Activated B cell treated with CpG ODN at 0.5 μM for 24 hours (primary cell): ENCODE measurements at places on chromosomes 13 and 19. TPM values are rescaled to one million over a fixed set of nuclear protein-coding genes. Genes with fewer than 3 reads are reported as not detected.

CERS1 gene
- total RNA-seq, result not detected in 2 replicates

ZNF99 gene
- total RNA-seq, result 0.07 and 0.10 TPM in 2 replicates

BRME1 gene
- total RNA-seq, result 1.2 and 2.0 TPM in 2 replicates

MEIOSIN gene
- total RNA-seq, result not detected in 2 replicates

ARHGAP33 gene
- total RNA-seq, result 9.3 and 15.0 TPM in 2 replicates

CEACAM8 gene
- total RNA-seq, result not detected in 2 replicates

DNA sequence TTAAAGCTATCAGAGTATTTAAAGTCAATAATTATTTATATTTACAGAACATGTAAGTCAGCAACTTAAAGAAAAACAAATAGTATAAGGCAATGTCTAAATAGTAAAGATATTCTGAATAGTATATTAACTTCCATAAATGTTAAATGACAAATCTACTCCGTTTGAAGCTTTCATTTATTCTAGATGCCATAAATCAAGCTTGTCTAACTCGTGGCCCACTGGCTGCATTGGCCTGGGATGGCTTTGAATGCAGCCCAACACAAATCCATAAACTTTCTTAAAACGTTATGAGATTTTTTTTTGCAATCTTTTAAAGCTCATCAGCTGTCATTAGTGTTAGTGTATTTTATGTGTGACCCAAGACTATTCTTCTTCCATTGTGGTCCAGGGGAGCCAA, 1117.1 kb upstream of the PCDH9 start:
- DNase-seq, result no peak

- no peak for DNase-seq
Measured at GRCh38 chr19:54630782-54631181, 498 bp downstream of the LILRB1 start.

DNA sequence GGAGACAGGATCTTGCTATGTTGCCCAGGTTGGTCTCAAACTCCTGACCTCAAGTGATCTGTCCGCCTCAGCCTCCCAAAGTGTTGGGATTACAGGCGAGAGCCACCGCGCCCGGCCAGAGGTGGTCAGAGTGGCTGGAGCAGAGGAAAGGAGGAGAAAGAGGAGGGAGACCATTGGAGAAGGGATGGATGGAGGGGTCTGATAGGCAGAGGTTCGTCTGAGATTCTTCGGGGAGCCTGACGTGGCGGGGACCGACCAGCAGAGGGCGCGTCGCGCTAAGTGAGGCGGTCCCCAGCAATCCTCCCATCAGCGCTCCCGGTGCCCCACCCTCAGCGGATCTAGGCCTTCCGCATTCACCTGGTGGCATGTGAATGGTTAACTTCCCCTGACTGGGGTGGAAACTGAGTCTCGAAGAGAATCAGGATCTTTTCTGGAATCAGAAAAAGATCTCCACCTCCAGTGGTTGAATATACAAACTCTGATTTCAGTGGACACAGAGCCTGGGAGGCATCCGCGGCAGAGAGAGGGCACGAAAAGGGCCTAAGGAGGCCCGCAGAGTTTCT, 8.8 kb downstream of the GTPBP3 start:
- peak; percentile 79 for DNase-seq

DNA sequence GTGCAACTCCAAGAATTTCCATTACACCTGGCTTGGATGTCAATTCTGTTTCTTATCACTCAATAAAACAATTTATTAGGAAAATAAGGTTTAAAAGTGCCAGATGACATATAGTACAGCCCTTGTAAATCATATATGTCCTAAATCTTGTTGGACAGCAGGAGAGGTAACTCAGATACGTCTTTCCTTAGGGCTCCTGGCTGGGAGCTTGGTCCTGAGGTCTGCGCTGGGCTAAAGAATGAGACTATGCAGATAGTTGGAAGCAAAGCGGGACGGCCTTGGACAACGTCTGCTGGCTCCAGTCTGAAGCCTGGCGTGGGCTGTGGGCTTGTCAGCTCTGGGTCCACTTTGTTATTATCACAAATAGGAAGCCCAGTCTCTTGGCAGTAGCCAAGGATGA, 377.0 kb downstream of the DLEU7 start:
- DNase-seq, result no peak

GRCh38 chr19:38321646-38322196, 2.1 kb downstream of the KCNK6 start:
- no peak for DNase-seq

- DNase-seq, result no peak
Measured at GRCh38 chr19:2551172-2551863, 75.4 kb downstream of the GADD45B start.

- DNase-seq, result no peak
Measured at GRCh38 chr13:34381228-34381627, 560.8 kb upstream of the NBEA start.

DNA sequence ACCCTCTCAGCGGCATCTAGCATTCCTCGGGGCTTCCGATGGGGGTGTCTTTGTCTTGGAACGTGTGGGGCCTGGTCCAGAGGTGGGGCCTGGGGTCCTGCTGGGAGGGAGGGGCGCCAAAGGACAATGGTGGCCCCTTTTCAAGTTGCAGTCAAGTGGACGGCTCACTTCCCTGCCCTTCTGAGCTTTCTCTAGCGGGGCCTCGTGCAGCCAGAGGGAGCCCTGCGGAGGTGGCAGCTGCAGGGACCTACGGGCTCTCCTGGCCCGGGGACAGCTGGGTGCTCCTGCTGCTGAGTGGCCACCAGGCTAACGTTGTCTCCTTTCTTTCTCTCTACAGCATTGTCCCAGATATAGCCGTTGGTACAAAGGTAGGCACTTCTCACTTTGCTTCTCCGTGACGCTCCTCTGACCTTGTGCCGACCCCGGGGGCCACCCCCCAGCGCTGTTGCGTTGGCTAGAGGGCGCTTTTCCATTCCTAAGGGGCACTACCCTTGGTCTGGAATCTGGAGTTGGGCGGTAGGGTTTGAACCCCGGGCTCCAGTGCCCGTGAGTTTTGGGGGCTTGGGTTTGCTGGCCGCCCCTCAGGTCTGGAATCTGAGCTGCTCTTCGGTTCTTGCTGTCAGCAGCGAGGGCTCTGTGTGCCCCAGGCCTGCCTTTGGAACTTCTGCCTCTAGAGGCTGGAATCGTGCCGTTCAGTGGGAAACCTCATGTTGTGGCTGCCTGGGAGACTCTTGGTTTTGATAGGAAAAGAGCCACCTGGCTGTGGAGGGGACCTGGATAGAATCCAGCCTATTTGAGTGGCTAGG, 2.0 kb downstream of the PTBP1 start:
- DNase-seq, result no peak

DNA sequence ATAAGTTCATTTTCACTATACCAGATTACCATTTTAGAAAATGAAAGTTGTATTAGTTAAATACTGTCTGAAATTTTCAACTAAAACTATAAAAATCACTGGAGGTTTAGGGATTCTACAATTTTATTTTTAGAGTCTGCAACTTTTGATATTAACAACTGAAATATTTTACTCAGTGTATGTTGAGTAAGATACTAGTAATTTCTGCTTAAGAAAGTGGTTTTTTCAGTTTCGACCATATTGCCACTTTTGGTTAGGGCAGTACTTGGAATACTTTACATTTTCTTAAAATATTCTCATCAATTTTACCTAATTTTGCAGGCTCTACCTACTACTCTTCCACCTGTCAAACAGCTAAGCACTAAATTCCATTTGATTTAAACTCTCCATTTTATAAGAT, 59.6 kb downstream of the KCNRG start:
- no peak for DNase-seq

DNA sequence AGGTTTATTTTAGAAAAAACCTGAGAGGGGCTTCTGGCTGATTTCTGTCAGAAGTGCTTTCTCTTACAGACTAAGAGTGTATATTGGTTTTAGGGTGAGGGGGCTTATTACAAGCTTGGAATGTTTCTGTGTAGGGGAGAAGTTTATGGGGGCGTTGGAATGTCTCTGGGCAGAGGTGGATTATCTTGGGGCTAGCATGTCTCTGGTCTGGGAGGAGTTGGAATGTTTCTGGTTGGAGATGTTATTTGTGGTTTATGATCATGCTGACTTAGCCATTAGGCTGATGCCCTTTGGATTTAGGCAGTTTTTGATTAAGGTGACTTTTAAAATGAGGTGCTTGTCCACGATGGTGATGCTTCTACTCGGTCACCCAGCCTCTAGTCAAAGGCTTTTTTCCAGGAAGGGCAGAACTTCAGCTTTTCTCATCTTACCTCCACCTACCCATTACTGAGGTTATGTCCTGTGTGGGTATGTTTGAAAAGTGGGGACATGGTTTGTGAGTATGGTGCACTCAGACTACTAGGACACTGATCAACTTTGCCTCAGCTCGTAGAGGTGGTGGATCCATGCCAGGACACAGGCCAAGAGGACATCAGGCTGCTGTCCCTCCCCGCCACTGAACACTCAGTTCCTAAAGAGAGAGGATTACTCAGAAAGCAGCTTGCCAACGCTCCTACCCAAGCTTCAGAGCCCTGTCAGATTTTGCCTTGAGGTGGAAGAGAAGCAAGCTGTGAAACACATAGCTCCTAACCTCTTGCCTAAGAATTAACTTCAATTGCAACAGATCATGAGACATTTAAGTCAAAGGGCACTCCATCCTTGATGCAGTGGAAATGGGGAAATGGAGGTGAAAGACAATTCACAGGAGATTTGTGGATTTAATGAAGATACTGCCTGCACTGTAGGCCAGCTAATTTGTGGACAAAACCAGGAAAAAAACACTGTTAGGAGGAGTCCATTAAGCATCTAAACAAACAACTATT, 63.6 kb downstream of the ZNF44 start:
- no peak for DNase-seq

DNA sequence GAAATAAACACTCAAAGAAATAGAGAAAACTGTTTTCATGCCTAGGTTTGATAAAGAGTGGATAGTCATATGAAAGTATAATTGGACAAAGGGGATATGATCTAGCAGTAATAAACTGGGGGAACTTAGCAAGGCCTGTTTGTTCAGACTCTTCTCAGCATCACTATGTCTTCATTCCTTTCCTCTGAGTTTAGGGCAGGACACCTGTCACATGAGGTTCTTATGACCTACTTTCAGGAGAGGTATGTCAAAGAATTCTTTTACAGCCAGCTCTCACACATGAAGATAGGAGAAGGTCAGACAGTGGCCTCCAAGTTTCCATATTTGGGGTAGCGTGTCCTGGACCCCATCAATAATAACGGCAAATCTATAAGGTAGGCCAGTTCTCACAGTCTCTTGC, 11.4 kb upstream of the RFXAP start:
- no peak for DNase-seq
